ENCODE measurements at places on chromosomes 7 and 10.

- DNase-seq = no peak
These were observed 261.1 kb upstream of the ZMIZ1 start for GRCh38 chr10:78807504-78808203.

- DNase-seq = no peak
These were observed 27.7 kb downstream of the DENND11 start for GRCh38 chr7:141674171-141674671.

DNA sequence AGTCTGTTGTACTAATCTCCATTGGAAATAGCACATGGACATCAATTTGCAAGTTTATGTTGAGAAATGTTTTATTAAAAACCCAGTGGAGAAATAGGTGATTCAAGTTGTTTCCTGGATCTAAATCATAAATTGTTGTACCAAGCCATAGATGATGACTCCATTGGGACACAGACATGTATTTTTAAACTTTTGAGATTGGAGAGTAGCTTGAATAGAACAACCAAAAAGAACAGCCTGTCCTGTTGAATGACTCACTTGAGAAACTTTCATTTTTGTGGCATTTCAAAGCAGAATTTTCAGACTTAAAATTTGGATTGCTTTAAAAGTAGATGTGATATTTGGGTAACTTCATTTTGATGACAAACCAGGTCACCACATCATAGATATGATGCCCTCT lies 197.5 kb downstream of the GPAM start:
- DNase-seq = no peak

GRCh38 chr7:47039089-47039648 lies 542.7 kb downstream of the TNS3 start:
- no peak for DNase-seq

DNA sequence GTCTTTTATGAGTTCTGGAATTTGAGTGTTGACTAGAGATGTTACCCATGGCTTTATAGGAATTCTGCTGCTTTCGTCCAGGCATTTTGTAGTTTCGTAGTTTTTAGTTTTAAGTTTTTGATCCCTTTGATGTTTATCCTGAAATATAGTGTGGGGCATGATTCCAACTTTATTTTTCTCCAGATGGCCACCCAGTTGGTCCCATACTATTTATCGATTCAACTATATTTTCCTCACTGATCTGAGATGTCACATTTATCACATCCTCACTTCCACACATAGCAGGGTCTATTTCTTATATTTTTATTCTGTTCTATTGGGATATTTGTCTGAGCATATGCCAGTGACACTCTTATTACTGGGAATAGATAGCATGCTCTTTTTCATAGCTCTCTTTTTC lies 33.9 kb downstream of the ADRA2A start:
- DNase-seq = no peak

GRCh38 chr10:5013385-5013784 lies 9.7 kb upstream of the AKR1C2 start:
- no peak for DNase-seq

DNA sequence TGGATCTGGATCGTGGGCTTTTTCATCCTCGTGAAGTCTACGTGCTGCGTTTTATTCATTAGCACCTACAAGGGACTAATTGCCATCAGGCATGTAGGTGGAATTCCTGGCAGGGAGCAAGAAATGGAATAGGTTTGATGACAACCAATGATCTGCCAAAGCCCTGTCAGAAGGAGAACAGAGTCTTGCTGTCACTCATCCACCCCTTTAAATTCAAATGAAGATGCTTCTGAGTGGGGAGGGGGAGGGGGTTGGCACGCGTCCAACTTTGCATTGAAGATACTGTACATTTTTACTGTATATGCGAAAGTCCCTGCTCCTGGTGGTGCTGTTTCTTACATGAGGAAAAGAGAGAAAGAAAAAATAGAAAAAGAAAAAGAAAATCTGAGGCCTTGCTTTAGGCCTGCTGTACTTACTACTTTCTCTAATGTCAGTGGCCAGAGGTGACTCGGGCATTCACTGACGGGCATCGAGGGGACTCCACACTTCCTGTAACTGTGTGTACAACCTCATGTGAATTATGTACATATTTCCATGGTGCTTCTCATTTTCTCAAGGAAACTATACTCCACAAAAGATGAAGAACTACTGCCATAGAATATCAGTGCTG lies 569.1 kb downstream of the INHBA start:
- no peak for DNase-seq

GRCh38 chr7:144531181-144531580 lies 127.7 kb upstream of the NOBOX start:
- no peak for DNase-seq

DNA sequence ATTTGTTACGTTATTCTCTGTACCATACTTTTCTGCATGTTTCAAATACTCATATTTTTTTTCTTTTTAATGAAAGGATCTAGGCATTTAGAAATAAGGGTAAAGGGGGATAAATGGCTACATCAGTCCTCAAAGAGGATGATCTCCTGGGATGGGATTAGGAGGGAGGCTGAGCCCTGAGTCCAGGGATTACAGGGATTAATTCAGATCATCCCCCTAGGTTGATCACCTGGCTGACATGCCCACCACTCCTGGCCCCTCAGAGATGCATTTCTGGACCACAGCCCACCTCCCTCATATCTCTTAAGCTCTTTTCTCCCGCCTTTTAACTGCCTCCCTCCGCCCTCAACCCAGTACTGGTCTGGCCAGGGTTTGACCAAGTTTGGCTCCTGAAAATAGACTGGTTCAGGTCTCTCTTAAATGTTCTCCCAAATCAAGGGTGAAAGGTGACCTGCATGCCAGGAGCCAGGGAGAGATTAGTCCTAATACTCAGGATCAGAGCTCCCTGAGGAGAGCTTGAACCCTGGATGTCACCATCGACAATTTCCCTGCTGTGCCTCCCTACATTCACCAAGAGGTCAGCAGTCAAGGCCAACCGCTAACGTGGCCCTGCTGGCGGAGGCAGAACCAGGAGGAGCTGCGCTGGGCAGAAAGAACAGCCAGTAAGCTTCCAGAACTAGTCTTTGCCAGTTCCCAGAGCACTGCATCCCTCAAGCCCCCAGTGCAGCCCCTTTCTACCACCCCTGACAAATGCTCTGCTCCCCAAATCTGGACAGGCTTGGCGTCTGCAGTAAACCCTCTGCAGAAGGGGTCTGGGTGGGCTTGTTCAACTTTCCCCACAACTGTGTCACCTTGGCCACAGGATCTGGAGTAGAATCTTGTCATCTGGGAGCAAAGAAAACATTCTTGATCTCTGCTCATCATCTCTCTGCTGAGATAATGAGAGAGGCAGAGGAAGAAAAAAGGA lies 3.0 kb upstream of the CCDC136 start:
- no peak for DNase-seq

- DNase-seq = no peak
These were observed 158.4 kb downstream of the DNAJB6 start for GRCh38 chr7:157495177-157495553.

DNA sequence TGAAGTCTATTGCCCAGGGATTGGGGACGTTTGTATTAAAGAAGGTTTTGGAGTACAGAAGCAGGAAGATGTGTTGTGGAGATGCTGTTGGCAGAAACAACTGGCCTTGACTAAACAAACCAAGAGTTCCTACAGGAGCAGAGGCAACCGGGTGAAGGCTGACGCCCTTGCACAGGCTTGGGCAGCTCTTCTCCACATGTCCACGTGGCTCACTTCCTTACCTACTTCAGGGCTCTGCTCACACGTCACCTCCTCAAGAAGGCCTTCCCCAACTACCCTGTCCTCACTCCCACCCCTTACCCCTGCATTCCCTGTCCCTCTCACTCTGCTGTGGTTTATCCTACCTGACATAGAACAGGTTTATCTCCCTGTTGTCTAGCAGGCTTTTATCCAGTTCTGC lies 59.9 kb upstream of the JAZF1 start:
- DNase-seq = no peak

DNA sequence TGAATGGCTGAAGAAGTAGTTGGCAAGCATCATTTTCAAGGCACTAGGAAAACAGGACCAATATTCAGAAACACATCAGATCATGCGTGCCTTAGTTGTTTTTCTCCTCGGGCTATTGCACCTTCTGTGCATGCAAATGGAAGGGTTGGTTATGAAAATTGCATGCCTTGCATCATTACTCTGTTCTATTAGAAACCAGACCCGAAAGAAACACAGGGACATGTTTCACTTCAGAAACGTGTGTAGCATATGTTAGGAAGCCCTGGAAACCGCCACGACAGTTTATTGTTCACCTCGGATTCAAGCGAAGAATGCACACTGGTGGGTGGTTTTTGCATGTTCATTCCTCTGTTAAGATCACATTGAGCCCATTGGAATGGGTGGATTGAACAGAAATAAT lies 214.7 kb downstream of the FRMD4A start:
- no peak for DNase-seq

- DNase-seq = no peak
These were observed 72.1 kb upstream of the LYZL2 start for GRCh38 chr10:30701451-30702173.

- DNase-seq = no peak
These were observed at the start of gene LDB3 for GRCh38 chr10:86668297-86669165. Gene LDB3 (plus strand): TSS chr10:86668511. CDS start chr10:86668692, 181 bp downstream.

GRCh38 chr10:96513698-96514561 lies at the start of gene TLL2:
Gene TLL2 (minus strand): TSS chr10:96513926. CDS start chr10:96513685, 241 bp downstream.
- no peak for DNase-seq

DNA sequence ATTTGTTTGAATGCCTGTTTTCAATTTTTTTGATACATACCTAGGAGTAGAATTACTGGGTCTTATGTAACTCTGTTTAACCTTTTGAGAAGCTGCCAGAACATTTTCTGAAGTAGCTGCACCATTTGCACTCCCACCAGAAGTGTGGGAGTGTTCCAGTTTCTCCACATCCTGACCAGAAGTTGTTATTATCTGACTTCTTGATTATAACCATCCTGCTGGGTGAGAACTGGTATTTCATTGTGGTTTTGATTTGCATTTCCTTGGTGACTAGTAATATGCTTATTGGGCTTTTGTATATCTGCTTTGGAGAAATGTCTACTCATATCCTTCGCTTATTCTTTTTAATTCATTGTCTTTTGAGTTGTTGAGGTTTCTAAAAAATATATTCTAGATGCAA lies 117.2 kb upstream of the GLCCI1 start:
- DNase-seq = no peak

- DNase-seq = no peak
These were observed 105.2 kb downstream of the PRKCQ start for GRCh38 chr10:6474871-6475270.

DNA sequence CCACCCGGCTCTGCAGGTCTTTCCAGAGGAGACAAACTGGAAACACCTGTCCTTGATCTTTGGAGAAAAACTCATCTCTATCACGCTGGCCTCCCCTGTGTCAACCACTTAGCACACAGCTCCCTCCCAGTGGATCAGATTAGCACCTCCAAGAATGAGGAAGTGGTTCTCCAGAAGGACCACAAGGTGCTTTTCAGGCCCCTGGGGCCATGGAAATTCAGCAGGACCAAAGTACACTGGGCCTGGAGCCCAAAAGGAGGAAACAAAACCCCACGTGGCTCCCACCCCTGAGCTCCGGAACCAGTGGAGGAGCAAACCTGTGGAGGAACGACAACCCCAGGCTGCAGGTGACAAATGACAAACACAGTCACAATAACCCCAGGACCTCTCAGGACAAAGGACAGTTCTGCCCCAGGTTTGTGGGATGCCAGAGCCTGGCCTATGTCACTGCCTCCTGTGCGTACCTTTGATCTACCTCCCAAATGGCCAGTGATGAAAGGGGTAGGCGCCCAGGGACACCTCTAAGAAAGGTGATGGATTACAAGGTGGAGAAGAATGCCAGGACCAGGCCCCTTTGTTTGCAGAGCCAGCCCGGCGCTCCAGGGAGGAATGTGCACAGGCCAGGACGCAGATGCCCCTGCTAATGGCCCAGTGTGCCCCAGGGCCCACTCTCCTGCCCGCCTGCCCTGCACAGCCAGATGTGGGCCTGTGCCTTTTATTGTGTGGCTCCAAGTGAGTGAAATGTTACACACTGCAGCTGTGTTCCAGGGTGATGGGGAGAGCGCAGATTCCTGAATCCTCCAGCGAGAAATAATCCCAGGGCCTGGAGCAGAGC lies 5.7 kb downstream of the TNS3 start:
- no peak for DNase-seq

DNA sequence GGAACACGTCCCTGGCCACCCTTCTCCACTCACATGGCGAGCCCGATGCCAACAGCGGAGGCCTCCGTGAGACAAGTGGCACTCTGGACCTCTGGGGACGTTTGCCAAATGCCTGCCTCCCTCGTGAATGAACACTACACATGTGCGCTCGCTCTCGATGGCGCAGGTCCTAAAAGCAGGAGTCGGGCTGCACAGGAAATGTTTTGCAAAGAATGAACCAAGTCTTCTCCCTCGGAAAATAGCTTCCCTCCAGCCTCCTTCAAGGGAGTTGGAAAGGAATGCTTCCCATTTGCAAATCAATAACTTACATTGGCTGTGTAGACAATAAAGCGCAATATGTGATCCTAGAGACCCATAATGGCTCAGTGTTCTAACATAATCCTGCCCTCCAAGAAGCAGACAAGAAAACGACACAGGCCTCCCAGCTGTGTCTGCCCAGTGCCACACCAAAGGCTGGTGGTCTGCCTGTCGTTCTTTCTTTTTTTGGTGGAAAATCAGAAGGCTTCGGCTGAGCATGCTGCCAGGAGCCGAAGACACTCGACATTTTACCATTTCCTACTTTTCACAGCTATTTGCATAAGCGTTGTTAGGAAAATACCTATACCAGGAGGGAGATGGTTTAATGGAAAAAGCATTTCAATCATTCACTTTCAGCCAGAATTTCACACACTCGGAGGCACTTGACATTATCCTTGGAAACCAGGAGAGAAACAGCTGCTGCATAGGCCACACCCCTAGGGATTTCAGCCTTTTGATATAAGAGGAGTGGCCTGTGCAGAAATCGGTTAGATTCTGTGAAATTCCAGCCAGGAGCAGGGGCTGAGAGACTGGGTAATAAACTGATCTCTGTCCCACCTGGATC lies 38.4 kb downstream of the ATXN7L1 start:
- no peak for DNase-seq

DNA sequence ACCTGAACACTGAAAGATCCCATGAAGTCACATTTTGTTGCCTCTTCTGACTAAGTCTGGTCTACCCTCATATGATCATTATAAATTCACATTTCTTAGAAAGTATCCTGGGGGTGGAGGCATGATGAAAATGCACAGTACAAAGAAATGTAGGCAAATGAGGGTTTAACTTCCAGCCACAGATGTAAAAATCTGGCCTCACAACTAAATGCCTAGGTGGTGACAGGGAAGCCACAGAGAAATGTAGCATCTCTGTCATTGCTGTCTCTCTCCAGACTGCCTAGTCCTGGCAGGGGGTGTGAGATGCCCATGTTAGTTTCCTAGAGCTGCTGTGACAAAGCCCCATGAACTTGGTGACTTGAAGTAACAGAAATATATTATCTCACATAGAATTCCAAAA lies 395.9 kb downstream of the SORCS3 start:
- no peak for DNase-seq

GRCh38 chr7:106282852-106283251 lies 1.9 kb downstream of the NAMPT start:
- DNase-seq = no peak
